Colonic mucosa (tissue), 4 donors: ENCODE measurements at places on chromosomes 1 and 21.

- DNase-seq, result no peak
These were observed 9.6 kb upstream of the CYB5R1 start for GRCh38 chr1:202976633-202977032.

GRCh38 chr1:214187121-214187900, 93.6 kb upstream of the SMYD2 start:
- no peak for DNase-seq

DNA sequence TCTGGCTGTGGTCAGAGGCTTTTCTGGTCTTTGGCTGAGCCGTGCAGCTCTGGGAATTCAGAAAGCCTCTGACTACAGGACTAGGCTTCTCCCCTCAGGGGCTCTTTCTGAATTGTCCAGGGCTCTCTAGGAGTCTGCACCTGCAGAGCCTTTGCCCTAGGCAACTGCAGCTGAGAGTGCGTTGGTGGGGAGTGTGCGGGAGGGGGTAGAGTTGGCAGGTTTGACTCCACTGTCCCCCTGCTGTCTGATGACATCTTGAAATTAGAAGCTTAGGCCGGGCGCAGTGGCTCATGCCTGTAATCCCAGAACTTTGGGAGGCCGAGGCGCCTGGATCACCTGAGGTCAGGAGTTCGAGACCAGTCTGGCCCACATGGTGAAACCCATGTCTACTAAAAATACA, 32.9 kb downstream of the KIAA1614 start:
- DNase-seq, result no peak

- peak; percentile 73 for DNase-seq
These were observed at the start of gene DENND2D for GRCh38 chr1:111199881-111200801. TSS of gene DENND2D (minus strand) at chr1:111200646. CDS start at chr1:111200459, 187 bp downstream.

DNA sequence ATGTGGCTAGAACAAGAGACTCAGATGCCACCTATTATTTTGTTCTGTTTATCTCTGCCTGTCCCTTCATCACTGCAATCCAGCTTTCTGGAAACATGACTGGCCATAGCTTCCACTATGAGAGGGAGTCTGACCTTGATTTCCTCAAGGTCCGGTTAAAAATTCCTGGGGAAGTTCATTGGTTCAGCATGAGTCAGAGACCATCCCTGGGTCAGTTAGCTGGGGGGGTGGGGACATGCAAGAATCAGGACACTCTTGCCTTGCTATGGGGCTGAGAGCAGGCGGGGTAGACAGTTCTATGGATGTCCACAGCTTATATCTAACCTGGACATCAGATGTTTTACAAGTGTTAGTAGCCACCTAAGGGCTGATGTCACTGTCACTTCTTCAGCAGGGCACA, 81.1 kb downstream of the TENT5C start:
- no peak for DNase-seq
